ENCODE measurements at places on chromosomes 1 and 21.

- DNase-seq: no peak
These were observed 34.7 kb downstream of the CRB1 start for GRCh38 chr1:197302775-197303174.

DNA sequence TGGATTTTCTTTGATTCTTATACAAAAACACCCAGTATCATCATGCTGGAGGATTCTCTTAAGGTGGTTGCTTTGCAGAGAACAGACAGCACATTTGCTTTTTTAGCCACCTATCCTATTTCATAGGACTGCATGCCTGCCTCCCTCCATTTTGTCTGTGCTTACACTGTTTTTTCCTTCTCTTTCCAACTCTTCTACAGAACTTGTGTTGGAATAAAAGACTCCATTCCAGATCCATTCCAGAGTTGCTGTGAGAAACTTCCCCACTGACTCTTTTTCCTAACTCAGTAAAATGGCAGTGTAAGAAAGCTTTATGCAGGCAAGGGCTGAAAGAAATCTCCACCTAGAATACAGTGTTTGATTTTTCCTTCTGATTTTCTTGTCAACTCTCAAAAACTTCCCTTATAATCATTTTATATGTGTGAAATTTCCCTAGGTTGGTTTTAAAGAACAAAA lies 5.2 kb upstream of the ARID1A start:
- no peak for DNase-seq

DNA sequence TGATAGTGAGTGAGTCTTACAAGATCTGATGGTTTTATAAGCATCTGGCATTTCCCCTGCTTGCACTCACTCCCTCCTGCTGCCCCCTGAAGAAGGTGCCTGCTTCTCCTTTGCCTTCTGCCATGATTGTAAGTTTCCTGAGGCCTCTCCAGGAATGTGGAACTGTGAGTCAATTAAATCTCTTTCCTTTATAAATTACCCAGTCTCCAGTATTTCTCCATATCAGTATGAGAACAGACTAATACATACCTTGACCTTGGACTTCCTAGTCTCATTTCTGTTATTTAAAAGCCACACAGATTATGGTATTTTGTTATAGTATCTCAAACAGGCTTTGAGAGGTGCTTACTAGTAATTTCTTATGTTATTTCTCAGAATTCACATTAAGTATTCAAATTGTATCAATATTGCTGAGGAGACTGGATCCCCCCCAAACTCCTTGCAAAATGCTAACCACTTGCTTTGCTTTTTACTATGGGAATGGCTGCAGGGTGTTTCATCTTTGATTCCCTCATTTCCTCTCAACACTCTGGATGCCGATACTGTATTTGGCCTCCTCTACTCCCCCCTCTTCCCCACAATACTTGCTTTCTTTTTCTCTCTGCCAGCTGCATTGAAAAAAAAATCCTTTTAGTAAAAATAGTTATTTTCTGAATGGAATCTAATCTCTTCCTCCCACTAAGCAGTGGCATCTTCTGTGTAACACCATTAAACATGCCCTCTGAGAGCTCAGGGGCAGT lies 96.9 kb upstream of the WLS start:
- no peak for DNase-seq

- no peak for DNase-seq
These were observed 15.6 kb upstream of the THEMIS2 start for GRCh38 chr1:27856561-27857343.
